ENCODE measurements at places on chromosomes 16 and 17. TPM values are rescaled to one million over a fixed set of nuclear protein-coding genes. Genes with fewer than 3 reads are reported as not detected.

GRCh38 chr17:55842405-55843158, 91.7 kb downstream of the PCTP start:
- DNase-seq: no peak

The CD300A gene
- total RNA-seq: not detected

The HOXB4 gene
- total RNA-seq: not detected

DNA sequence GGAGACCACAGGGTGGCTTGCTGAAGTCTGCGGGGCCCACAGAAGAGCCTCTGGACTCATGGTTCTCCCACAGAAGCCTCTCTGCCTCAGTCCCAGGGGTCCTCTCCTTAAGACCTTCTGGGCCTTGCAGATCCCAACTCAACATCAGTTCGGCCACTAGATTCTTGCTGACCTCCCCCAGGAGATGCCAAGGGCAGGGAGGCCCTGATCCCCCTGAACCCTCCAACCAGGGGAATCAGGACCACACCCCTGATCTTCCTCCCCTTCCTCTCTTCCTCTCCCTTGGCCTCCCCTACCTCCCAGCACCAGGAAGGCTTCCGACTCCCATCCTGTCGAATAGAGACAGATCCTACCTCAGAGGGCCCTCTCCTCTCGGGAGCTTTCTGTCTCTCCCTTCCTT, 53.4 kb downstream of the NOS2 start:
- no peak for DNase-seq

DNA sequence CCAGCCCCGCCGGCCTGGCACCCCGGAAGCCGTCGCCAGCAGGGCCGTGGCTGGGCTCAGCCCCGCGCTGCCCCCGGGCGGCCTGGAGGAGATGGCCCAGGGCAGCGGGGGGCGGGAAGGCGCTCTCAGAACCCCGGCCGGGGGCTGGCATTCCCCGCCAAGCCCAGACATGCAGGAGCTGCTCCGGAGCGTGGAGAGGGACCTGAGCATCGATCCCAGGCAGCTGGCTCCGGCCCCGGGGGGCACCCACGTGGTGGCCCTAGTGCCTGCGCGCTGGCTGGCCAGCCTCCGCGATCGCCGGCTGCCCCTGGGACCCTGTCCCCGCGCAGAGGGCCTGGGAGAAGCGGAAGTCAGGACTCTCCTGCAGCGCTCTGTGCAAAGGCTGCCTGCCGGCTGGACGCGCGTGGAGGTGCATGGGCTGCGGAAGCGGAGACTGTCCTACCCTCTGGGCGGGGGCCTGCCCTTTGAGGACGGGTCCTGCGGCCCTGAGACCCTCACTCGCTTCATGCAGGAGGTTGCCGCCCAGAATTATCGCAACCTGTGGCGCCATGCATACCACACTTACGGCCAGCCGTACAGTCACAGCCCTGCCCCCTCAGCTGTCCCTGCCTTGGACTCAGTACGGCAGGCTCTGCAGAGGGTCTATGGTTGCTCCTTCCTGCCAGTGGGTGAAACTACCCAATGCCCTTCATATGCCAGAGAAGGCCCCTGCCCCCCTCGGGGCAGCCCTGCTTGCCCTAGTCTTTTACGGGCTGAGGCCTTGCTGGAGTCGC, 551 bp downstream of the WDR81 start:
- DNase-seq: no peak

The HCRT gene
- total RNA-seq: not detected

GRCh38 chr16:3094289-3095027, 4.6 kb downstream of the ZSCAN10 start:
- DNase-seq: peak; percentile 65

The CD300H gene
- not detected for total RNA-seq

DNA sequence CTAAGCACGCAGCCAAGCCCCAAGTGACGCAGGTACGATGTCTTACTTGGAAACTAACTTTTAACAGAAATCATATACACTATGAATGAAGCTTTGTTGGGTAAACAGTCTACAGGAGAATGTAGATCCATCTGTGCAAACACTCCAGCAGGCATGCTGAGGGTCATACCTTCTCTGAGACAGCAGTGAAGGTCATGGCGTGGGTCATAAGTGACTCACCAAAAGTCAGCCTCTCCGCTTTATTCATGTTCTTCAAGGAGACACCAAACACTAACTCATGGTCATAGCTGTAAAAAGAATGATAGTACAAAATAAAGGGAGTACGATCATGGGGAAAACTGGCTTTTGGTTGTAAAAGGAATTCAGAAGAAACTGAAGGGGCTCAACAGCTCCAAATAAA, 20.6 kb downstream of the BLMH start:
- DNase-seq: no peak

DNA sequence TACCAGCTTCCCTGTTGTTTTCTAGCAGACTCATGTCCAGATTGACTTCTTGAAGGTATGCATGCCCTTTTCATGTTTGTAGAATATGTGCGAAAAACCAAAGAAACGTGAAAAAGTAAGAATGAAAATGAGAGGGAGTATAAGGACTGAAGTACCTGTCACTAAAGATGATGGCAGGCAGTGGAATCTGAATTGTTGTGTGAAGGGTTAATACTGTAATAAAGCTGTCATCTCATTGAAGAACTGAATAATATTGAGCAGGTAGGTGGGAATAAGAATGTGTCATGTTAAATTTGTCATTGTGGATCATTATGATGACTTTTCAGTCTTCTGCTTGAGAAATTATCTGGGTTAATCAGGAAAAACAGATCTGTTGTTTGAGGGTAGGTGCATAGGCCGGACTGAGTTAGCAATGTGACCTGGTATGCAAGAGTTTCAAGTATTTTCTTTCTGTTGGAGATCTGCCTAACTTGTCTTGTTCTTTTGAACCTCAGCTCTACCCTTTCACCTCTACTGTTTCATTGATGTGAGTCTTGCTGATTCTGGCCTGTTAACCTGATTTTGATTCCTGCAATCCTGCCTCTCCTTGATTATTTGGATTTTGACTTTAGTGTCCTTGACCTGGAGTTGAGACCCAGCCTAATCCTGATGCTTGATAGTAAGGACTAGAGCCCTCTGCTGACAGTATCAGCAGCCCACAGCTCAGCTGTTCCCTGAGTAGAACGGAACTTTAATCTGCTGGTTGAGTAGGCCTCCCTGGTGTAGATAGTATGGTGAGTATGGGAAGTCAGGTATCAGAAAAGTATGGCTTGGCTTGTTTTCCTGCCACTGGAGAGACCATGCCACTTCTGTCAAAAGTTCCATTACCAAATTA, 64.6 kb downstream of the MAP2K4 start:
- no peak for DNase-seq

GRCh38 chr16:82042144-82042543, 7.1 kb downstream of the HSD17B2 start:
- DNase-seq: no peak

The CCL14 gene
- total RNA-seq: not detected

GRCh38 chr17:6556121-6557039, at the start of gene PITPNM3:
PITPNM3 (minus strand) TSS chr17:6556555; CDS start chr17:6556406, 149 bp downstream.
- DNase-seq: no peak

DNA sequence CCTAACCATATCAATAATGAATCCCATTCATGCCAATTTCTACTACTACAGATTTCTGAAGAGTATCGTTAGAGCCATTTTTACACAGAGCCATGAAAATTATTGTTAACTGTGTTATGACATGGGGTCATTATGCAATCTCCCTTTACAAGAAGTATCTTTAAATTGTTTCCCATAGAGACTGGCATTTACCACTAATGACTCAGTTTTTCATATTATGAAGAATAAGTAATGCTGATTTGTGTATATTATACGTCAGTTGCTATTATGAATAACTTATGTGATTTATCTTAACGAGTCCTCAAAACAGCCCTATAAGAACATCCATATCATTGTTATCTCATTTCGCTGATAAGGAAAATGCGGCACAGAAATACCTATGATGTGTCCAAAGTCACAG, 173.8 kb downstream of the KCNJ2 start:
- no peak for DNase-seq

- DNase-seq: no peak
Observed at GRCh38 chr16:78220571-78220970, 121.1 kb downstream of the WWOX start.

The EVPLL gene
- not detected for total RNA-seq

All from NCI-H460 (cell line).